Fibroblast of skin of back (primary cell): ENCODE measurements at places on chromosomes 16 and 17.

GRCh38 chr17:60939318-60939717, 261.7 kb downstream of the BCAS3 start:
- DNase-seq: no peak

DNA sequence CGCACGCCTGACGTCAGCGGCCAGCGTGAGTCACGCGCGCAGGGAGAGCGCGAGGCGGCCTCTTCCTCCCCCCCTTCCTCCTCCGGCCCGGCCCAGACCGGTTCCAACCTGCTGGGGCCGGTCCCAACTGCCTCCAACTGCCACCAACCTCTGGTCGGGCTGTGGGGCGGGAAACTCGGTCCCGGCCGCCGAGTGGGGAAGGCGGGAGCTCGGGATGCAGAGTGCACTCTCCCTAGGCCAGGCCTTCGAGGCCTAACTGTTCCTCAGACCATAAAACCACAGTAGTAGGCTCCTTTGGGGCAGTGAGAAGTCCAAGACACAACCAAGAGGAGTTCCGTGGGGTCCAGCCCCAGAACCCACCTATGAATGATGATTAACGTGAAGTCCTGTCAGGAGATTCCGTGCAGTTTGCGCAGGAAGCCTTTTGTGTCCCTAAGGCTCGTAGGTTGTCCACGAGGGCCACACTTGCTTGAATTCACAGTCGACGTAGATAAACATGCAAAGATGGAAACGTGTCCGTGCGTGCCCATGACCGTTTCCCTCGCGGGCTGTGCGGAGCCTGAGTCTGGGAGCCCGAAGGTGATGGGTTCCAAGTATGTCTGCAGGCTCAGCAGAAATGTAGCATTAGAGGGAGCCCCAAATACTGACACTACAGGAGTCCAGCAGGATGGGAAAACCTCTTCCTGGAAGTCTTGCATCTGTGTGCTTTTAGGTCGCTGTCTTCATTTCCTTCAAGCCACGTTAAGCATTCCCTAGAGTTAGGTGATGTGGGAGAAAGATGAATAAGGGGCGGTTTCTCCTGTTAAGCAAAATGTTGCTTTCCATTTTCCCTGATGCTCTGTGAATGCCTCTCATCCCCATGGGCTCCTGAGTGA, 647 bp downstream of the UNK start:
- peak; percentile 92 for DNase-seq

- peak; percentile 54 for DNase-seq
These were observed 8.6 kb downstream of the ARHGAP17 start for GRCh38 chr16:25006504-25007056.

- peak; percentile 97 for DNase-seq
These were observed 283.1 kb downstream of the SEC14L1 start for GRCh38 chr17:77423589-77424451.

DNA sequence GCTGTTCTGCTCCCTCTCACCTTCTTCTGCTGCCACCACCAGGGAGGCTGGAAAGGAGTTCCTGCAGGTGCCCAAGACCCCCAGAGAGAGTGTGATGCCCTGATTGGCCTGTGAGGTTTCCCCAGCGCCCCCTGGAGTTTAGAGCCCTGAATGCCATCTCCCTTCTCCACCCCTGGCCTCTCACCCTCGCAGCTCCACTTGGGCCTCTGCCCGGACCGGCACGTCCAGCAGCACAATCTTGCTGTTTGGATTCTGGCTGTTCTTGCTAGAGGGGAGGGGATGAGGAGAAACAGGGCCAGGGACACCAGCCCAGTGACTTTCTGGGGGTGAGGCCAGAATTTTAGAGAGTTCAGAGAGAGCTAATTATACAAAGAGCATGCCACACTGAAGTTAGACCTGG, 12.5 kb upstream of the FAM171A2 start:
- peak; percentile 16 for DNase-seq

- DNase-seq: no peak
These were observed 46.9 kb upstream of the SIAH1 start for GRCh38 chr16:48432136-48432535.

- DNase-seq: no peak
These were observed 273.6 kb downstream of the GRIN2A start for GRCh38 chr16:9908613-9909012.

- DNase-seq: no peak
These were observed 329 bp downstream of the SMARCD2 start for GRCh38 chr17:63842173-63842539.

DNA sequence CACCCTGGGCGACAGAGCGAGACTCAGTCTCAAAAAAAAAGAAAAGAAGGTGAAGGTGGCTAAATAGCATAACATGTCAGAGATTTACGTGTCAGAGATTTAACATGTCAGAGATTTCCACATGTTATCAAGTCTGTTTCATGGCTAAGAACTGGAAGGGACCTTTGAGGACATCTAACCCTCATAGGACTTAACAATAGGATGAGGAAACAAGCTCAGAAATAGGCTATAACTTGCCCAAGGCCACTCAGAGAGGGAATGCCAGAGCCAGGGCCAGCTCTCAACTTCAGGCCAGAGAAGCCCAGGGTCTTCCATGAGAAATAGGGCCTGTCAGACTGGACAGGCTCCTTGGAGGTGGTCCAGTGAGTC, 26.8 kb upstream of the ZNF629 start:
- no peak for DNase-seq

- DNase-seq: peak; percentile 78
These were observed 621 bp downstream of the CEP95 start for GRCh38 chr17:64507413-64507782.

GRCh38 chr17:63445954-63446752, at the start of gene CYB561:
Gene CYB561 (minus strand): TSS chr17:63446306. CDS start chr17:63437547, 8,759 bp downstream.
- DNase-seq: peak; percentile 47

DNA sequence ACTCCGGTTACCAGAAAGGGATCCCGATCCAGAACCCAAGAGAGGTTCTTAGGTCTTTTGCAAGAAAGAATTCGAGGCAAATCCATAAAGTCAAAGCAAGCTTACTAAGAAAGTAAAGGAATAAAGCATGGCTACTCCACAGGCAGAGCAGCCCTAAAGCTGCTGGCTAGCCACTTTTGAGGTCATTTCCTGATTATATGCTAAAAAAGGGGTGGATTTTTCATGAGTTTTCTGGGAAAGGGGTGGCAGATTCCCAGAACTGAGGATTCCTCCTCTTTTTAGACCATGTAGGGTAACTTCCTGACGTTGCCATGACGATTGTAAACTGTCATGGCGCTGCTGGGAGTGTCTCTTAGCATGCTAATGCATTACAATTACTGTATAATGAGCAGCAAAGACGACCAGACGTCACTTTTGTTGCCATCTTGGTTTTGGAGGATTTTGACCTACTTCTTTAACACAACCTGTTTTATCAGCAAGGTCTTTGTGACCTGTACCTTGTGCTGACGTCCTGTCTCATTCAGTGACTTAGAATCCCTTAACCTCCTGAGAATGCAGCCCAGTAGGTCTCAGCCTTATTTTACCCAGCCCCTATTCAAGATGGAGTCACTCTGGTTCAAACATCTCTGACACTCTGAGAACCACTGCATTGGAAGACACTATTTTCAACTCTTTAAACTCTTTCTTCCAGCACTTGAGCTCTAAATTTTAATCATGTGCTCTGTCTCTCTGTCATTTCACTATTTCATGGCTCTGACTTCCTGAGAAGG, 203.6 kb upstream of the CACNG3 start:
- no peak for DNase-seq

- DNase-seq: no peak
These were observed 369 bp upstream of the GJD3 start for GRCh38 chr17:40364906-40365305.

DNA sequence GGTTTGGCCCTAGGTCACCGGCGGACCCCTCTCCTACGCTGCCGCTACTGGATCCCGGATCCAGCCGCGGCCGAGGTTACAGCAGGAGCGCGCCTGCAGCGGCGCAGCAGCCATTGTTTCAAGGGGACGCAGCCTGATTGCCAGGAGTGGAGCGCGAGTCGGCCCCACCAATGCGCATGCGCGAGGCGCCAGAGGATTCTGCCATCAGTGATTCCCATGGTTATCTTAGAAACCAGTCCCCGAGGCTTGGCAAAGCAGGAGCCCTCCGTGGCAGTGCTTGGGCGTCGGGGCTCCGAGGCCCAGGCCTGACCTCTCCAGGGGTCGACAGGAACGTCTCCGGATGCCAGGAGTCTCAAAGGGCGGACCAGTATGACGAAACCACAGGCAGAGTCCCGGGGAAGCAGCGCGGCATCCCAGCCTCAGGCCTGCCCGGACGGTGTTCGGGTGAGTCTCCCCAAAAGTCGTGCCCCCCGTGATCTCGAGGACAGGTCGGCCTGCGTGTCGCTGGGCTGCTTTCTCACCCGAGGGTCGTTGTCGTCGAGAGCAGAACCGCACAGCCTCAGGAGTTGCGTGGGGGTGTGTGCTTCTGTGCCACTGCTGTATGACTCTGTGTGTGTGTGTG, 608.5 kb downstream of the KCNJ18 start:
- DNase-seq: no peak

- no peak for DNase-seq
These were observed 54.5 kb downstream of the FOXK2 start for GRCh38 chr17:82574041-82574440.

- DNase-seq: peak; percentile 57
These were observed 52.7 kb upstream of the NOG start for GRCh38 chr17:56540836-56541235.

DNA sequence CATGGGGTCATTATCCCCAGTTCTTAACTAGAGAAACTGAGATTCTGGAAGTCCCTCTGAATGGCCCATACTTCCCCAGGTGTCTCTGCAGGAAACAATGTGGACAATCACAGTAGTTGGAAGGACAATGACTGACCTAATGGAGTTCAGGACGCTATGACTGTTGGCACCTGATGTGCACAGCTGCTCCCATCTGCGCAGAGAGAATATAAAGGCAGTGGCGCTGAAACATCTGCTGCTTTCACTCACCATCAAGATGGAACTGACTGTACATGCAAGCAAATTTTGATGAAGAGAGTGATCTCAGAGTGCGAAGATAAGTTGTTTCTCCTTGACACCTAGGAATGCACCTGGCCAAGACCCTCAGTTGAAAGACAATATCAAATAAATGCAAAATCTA, 395.7 kb upstream of the ASIC2 start:
- no peak for DNase-seq

DNA sequence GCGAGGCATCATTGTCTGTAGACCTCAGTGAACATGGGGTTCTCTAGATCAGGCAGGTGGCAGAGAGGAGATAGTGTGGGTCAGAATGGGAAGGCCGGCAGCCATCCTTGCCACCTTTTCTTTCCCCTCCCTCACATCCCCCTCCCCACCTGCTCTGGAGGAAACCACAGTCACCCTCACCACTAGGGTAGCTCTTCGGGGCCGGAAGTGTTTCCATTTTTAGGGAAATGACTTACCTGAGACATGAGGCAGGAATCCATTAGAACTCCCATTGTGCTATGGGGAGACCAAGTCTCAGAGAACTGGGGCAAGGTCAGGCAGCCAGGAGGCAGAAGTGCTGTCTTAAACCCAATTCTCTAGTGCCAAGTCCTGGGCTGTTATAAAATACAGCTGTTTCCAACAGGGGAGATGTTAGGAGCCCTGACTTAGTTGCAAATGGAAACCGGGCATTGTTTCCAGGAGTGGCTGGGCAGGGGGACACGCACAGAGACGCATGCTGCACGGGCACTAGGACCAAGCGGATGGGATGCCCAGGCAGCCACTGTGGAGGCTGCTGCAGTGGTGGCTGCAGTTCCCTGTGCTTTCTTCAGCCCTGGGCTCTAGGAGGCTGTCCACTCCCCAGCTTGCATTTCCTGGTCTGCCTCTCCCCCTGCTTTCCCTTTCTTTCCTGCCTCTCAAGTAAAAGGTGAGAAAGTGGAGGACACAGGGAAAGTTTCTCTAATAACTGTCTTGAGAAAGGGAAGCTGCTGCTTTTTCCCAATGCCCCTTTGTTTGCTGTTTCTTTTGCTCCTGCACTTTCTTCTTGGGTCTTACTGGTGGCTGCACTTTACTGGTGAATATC, 2.8 kb downstream of the HAS3 start:
- DNase-seq: no peak

GRCh38 chr17:70100983-70101382, 26.0 kb downstream of the KCNJ16 start:
- peak; percentile 25 for DNase-seq

DNA sequence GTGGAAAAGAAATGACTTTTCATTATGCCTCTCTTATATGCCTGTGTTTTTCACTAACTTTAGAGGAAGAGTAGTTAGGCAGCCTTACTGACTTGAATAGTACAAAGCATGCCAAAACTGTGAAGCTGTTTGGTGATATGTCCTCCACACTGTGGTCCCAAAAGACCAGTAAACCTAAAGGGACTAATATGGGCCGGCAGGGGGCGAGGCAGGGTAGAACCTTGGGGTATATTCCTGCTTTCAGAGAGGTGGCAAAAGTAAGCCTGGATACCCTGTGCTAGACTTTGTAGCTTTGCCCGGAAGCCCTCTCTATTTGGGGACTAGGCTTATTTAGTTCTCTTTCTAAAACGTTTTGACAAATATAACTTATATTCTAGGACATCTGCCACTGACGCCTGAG, 36.5 kb upstream of the VWA3A start:
- no peak for DNase-seq

- peak; percentile 77 for DNase-seq
These were observed 110.9 kb downstream of the XYLT1 start for GRCh38 chr16:17359788-17360390.

- DNase-seq: no peak
These were observed 62.5 kb downstream of the CA10 start for GRCh38 chr17:52096056-52096455.

- DNase-seq: peak; percentile 49
These were observed 2.2 kb downstream of the JUP start for GRCh38 chr17:41784207-41784744.

- DNase-seq: no peak
These were observed 1.8 kb downstream of the NOXO1 start for GRCh38 chr16:1979271-1980029.

DNA sequence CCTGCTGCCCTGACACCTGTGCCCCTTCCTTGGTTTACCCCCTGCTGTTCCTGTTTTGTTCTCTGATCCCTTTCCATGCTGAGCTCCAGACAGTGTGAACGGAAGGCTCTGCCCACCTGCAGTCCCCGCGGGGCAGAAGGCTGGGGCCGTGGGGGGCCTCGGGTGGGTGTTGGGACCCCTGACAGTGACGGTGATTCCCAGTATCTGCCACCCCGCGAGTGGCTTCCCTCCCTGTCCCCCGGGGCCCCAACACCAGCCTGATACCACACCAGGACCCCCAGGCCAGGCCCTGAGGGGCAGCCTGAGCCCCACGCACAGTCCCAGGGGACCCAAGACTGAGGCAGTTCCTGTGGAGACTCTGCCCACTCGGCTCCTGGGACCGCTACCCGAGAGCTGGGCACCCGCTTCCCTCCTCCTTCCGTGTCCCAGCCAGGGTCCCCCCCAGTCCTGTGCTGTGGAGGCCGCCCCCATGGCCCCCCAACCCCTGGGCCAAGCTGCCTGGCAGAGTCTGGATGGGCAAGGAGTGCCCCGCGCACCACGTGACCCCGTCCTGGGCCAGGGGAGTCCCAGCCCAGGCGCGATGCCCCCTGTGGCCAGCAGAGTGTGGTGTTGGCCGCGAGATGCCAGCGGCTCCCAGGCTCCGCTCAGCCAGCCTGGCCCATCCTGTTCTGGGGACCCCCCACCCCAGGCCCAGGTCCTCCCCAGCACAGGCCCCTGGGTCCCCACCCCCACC, 10.0 kb upstream of the C1QTNF8 start:
- DNase-seq: peak; percentile 42

GRCh38 chr17:16929757-16930520, 42.0 kb downstream of the TNFRSF13B start:
- no peak for DNase-seq

- DNase-seq: peak; percentile 56
These were observed 8.5 kb upstream of the SSTR2 start for GRCh38 chr17:73156166-73156840.
